ENCODE measurements at places on chromosomes 11 and 22.

DNA sequence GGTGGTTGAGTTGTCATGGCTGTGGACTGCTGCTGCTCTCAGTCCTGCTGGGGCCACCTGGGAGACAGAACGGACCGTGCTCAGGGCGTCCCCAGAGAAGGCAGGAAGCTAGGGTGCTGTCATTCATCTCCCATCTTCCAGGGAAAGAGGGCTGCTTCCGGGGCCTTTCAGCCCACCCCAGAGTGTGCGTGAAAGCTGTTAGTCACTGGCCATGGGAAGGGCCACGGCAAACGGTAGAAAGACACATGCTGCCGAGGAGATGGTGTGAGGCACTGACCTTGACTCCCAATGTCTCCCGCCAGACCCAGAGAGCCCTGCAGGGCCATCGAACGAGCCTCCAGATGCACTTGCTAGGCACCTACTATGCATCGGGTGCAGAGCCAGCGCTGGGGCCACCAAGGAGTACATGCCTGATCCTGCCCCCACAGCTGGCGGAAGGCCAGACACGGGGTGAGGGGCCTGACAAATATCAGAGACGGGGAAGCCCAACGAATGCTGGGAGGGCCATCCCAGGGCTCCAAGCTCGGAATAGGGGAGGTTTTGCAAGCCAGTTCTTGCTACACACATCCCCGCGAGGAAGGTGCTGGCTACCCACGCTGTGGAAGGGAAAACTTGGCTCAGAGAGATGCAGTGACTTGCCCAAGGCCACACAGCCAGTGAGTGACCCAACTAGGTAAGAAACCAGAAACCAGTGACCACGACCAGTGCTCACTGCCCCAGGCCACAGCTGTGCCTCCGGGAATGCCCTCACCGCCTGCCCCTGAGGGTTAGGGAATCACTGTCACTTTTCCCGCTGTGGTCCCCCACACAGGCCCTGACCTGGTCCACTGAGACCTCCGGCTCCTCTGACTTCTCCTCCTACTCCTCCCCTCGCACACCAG lies 10.1 kb downstream of the RAC2 start:
- no peak for DNase-seq

DNA sequence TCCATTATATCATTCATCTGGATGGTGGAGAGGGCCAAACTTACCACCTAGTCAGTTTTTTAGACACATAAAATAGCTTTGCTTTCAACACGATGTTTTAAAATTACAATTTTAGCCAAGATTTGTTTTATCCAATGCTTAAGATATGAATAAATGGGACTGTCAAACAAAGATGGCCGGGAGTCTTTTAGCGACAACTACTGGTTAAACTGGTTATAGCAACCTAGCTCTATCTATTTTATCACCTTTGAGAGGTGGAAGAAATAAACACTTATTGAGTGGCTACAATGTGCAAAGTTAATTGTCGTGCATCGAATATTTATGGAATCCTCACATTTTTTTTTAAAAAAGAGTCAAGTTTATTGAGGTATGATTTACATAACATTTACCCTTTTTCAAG lies 279.8 kb downstream of the MIAT start:
- DNase-seq: no peak

GRCh38 chr22:16966251-16966650 lies 41.8 kb downstream of the GAB4 start:
- DNase-seq: no peak

DNA sequence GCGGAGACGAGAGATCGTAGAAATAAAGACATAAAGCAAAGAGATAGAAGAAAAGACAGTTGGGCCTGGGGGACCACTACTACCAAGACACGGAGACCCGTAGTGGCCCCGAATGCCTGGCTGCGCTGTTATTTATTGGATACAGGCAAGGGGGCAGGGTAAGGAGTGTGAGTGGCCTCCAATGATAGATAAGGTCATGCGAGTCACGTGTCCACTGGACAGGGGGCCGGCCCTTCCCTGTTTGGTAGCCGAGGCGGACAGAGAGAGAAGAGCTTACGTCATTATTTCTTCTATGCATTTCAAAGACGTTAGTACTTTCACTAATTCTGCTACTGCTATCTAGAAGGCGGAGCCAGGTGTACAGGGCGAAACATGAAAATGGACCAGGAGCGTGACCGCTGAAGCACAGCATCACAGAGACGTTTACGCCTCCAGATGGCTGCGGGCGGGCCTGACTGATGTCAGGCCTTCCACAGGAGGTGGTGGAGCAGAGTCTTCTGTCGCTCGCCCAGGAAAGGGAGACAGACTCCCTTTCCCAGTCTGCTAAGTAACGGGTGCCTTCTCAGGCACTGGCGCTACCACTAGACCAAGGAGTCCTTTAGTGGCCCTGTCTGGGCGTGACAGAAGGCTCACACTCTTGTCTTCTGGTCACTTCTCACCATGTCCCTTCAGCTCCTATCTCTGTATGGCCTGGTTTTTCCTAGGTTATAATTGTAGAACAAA lies 24.8 kb downstream of the PPP6R2 start:
- DNase-seq: no peak

DNA sequence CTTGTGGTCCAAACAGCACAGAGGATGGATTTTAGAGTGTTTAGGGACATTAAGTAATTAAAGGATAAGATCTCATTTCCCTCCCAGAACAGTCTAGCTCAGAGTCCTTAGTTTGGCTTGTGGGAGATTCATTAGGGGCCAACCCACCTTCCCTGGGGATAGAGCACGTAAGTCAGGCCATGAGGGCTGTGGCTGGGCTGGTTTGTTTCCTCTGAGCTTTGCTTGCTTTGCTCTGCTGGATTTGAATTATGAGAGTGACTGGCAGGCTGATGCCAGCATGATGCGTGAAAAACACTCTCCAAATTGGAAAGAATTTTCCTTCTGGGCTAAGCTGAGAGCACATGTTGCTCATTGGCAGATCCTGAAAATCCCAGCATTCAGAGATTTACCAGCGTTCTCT lies 84.7 kb upstream of the HEPHL1 start:
- DNase-seq: no peak

DNA sequence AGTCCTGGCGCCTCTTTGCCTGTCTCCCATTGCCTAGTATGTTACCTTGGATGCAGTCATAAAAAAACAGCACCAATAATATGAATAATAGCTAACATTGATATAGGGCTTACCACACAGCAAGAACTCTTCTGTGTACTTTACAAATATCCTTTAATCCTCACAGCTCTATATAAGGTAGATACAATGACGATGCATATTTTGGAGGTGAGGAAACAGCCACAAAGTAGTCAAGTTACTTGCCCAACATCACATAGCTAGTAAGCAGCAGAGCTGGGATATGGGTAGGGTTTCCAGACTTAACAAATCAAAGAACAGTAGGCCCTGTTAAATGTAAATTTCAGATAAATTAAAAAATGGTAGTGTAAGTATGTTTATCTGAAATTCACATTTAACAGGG lies 128.8 kb downstream of the ST3GAL4 start:
- DNase-seq: no peak

DNA sequence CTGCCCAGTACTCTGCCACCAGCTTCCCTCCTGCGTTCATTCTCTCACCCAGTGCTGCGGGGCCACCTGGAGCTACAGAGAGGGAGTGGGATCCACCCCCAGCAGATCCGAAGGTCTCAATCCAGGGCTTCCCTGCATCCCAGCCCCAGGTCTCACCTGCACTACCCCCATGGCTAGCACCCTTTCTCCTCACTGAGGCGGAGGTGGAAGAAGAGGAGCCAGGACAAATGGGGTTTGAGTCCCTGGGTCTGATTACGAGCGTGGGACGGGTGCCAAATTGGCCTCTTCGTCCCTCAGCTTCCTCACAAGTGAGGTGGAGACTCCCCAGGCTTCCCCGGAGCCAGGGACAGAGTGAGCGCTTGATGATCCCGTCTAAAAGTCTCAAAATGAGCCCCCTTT lies 64.2 kb downstream of the NFAM1 start:
- DNase-seq: no peak
